ENCODE measurements at places on chromosomes 2 and 18. TPM values are rescaled to one million over a fixed set of nuclear protein-coding genes. Genes with fewer than 3 reads are reported as not detected.

- peaks cover 8% of the 10 kb centered on the region for H3K4me1 ChIP-seq
- H3K36me3 ChIP-seq, result no peaks in the 10 kb centered on the region
- H3K27me3 ChIP-seq, result peaks cover 5% of the 10 kb centered on the region
- H3K27ac ChIP-seq, result no peak overlapping the region
- H3K4me3 ChIP-seq, result no peak overlapping the region
- DNase-seq, result no peak
These were observed 5.0 kb downstream of the RUFY4 start for GRCh38 chr2:218074031-218074430.

DNA sequence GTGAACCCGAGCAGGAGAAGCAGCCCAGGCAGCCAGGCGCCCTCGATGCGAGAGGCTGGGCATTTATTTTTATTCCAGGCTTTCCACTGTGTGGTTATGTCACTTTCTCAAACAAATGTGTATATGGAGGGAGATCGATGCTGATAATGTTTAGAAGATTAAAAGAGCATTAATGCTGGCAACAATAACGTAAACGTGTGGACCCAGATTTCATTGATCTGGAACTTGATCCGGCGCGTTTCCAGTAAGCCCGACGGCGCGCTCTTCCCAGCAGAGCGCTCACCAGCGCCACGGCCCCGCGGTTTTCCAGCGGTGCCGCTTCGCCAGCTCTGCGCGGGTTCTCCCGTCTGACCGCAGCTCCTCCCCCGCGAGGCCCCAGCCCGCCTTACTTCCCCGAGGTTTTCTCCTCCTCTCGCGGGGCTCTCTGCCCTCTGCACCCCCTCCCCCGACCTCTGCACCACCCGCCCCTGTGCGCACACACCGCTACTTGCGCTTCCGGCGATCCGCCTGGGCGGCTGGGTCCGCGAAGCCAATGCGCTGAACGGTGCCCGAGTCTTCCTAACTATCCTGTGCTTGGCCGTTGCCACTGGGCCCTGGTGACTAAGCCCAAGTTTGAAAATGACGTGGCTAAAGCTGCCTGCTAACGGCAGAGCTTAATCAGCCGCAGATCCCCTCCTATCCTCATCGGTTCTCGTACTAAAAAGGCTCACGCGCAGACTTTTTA is 6.1 kb downstream of the ONECUT2 start:
- peaks cover 61% of the 10 kb centered on the region for H3K27me3 ChIP-seq
- H3K27ac ChIP-seq, result no peak overlapping the region
- peaks cover 12% of the 10 kb centered on the region for H3K36me3 ChIP-seq
- peak overlapping the region; percentile 72 for H3K4me3 ChIP-seq
- no peak for DNase-seq

GRCh38 chr2:227971619-227972230 is 100.3 kb downstream of the DAW1 start:
- no peak overlapping the region for H3K4me3 ChIP-seq
- H3K36me3 ChIP-seq, result peaks cover 5% of the 10 kb centered on the region
- no peak for DNase-seq
- H3K27me3 ChIP-seq, result no peaks in the 10 kb centered on the region
- no peak overlapping the region for H3K27ac ChIP-seq
- no peaks in the 10 kb centered on the region for H3K4me1 ChIP-seq

GRCh38 chr2:236408090-236408489 is 143.9 kb upstream of the ASB18 start:
- DNase-seq, result no peak
- H3K4me3 ChIP-seq, result no peak overlapping the region
- peaks cover 6% of the 10 kb centered on the region for H3K36me3 ChIP-seq
- peaks cover 16% of the 10 kb centered on the region for H3K27me3 ChIP-seq
- no peak overlapping the region for H3K27ac ChIP-seq
- no peaks in the 10 kb centered on the region for H3K4me1 ChIP-seq

GRCh38 chr2:24766609-24767008 is 26.6 kb downstream of the PTRHD1 start:
- peaks cover 16% of the 10 kb centered on the region for H3K4me1 ChIP-seq
- peak overlapping the region; percentile 10 for H3K4me3 ChIP-seq
- peaks cover 20% of the 10 kb centered on the region for H3K36me3 ChIP-seq
- H3K27ac ChIP-seq, result no peak overlapping the region

DNA sequence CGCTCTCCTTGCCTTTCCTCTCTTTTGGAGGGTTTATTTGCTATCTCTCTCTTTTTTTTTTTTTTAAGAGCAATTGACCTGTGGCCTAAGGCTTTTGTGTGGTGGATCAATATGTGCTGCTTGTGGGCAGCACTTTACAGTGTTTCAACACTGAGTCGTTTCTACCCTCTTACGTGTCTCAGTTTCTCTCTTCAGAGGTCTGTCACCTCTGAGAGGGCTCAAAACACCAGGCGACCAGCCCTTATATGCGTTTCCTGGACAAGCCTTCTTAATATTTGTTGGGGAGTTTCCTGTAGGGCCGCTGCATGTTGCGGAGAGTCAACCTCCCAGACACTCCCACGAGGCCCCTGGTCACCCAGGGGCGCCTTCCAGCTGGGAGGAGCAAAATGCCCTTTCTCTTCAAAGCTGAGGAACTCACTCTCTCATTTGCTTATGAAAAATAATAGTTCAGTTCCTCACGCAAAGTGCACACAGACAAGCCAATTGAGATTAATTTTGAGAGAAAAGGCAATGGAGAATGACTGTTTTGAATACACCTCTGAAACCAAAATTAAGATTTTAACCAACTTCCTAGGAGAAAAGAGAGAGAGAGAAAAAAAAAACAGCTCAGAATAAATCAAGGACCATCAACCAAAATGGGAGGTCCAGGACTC is 96.3 kb upstream of the B3GNT2 start:
- H3K4me3 ChIP-seq, result peak overlapping the region; percentile 74
- H3K4me1 ChIP-seq, result peaks cover 12% of the 10 kb centered on the region
- H3K27me3 ChIP-seq, result no peaks in the 10 kb centered on the region
- peak overlapping the region; percentile 74 for H3K27ac ChIP-seq

GRCh38 chr2:88167740-88168139 is 2.4 kb upstream of the THNSL2 start:
- no peaks in the 10 kb centered on the region for H3K36me3 ChIP-seq
- H3K4me1 ChIP-seq, result peaks cover 9% of the 10 kb centered on the region
- H3K27me3 ChIP-seq, result peaks cover 5% of the 10 kb centered on the region
- H3K27ac ChIP-seq, result no peak overlapping the region

- H3K4me1 ChIP-seq, result peaks cover 32% of the 10 kb centered on the region
- no peak for DNase-seq
- peaks cover 17% of the 10 kb centered on the region for H3K36me3 ChIP-seq
- H3K27ac ChIP-seq, result peak overlapping the region; percentile 95
- peaks cover 14% of the 10 kb centered on the region for H3K27me3 ChIP-seq
These were observed 604 bp downstream of the RALBP1 start for GRCh38 chr18:9475643-9476591.

GRCh38 chr18:39772155-39772919 is 2182.7 kb upstream of the PIK3C3 start:
- H3K27me3 ChIP-seq, result no peaks in the 10 kb centered on the region
- H3K4me1 ChIP-seq, result no peaks in the 10 kb centered on the region
- H3K4me3 ChIP-seq, result no peak overlapping the region

DNA sequence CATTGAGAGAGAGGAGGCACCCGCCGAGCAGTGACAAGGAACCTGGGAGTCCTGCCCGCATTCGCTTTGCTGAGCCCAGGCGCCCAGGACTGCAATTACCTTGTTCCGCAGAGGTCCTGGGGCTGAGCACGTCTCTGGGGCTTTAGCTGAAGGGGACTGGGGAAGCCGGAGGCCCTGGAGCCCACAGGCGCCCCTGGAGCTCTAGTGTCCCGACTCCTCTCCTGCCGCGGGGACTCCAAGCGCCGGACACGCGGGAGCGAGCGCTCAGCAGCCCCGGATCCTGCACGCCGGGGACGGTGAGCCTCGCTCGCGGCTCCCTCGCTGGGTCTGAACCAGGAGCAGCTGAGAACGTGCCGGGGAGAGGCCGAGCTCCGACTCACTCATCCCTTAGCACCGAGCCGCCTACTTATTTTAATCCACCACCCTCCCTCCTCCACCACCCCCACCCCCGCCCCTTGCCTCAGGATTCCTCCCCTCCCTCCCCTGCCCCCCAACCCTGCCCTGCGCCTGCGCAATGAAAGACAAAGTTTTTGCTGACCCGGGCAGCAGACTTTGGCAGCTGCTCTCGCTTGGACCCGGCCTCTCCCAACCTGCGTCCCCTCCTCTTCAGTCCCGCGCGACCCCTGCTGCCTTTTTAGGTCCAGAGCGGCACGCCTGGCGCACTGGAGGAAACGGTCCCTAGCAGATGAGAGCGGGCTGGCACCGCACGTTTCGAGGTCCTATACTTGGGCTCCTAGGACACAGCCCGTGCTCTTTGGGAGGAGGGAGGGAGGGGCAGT is at the start of gene OSR1:
Gene OSR1, minus strand, starts transcription at position 382 of the 779 bp plus-strand sequence. CDS start 4,818 bp downstream, outside the sequence.
- no peak for DNase-seq
- peak within 1 kb of the TSS; percentile 39 for H3K4me3 ChIP-seq
- H3K27ac ChIP-seq, result no peak within 1 kb of the TSS
- H3K27me3 ChIP-seq, result peaks cover 65% of the 10 kb centered on the region
- H3K36me3 ChIP-seq, result no peaks in the 10 kb centered on the region

DNA sequence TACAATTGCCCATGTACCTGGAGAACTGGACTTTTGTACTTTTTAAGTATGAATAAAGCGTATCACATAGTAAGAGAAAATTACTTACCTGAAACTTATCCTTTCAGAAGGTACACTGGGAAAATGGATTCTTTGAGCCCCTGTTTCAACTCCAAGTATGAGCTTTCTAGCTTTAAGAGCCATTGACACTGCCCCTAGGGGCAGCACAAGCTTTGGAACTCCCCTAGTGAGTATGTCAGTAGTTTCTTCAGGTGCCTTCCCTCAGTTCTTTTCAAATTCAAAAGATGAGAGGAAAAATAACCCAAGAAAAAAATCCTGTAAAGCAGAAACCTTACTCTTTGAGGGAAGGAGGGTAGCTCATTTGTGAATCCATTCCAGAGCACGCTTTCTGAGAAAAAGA is 124.1 kb downstream of the MEMO1 start:
- H3K36me3 ChIP-seq, result peaks cover 4% of the 10 kb centered on the region
- H3K27ac ChIP-seq, result no peak overlapping the region
- H3K4me3 ChIP-seq, result no peak overlapping the region
- no peak for DNase-seq

DNA sequence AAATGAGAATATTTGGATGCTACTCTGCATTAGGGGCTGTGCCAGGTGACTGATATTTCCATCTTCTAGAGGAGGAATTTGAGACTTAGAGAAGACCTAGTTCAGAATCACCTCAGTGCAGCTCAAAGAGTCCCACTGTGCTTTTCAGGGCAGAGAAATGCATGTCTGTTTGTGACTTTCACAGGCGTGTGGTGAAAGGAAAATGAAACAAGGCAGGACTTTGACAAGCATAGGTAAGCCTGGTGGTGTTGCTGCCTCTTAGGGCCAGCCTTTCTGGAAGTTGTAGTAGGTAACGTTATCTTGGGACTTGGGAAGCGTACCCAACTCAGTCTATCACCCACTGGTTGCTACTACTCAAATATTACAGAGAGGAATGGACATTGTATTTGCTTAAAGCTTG is 2.6 kb downstream of the GPR39 start:
- H3K4me1 ChIP-seq, result no peaks in the 10 kb centered on the region
- H3K4me3 ChIP-seq, result no peak overlapping the region
- peaks cover 8% of the 10 kb centered on the region for H3K27me3 ChIP-seq
- no peaks in the 10 kb centered on the region for H3K36me3 ChIP-seq
- DNase-seq, result no peak

DNA sequence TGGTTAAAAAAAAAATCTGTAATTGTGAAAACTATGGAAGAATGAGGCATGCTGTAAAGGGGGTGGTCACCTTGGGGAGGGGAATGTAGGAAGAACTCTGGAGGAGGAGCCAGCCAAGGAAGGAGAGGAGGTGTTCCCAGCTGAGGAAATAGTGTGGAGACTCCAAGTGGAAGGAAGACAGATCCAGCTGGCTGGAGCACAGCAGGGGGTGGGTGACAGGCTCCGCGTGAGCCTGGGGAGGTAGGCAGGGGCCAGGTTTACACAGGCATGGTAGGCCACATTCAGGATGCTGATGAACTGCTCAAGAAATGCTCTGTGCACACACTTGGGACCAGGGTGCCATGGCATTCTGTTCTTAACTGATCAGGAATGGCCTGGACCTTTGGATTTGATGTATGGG is 16.8 kb downstream of the AFF3 start:
- H3K36me3 ChIP-seq, result no peaks in the 10 kb centered on the region
- H3K4me1 ChIP-seq, result no peaks in the 10 kb centered on the region
- H3K27ac ChIP-seq, result no peak overlapping the region
- no peak for DNase-seq

- no peaks in the 10 kb centered on the region for H3K27me3 ChIP-seq
- DNase-seq, result no peak
- peaks cover 26% of the 10 kb centered on the region for H3K4me1 ChIP-seq
- H3K27ac ChIP-seq, result peak overlapping the region; percentile 98
- H3K4me3 ChIP-seq, result peak overlapping the region; percentile 97
These were observed 1.0 kb upstream of the PEX13 start for GRCh38 chr2:61016392-61017002.

DNA sequence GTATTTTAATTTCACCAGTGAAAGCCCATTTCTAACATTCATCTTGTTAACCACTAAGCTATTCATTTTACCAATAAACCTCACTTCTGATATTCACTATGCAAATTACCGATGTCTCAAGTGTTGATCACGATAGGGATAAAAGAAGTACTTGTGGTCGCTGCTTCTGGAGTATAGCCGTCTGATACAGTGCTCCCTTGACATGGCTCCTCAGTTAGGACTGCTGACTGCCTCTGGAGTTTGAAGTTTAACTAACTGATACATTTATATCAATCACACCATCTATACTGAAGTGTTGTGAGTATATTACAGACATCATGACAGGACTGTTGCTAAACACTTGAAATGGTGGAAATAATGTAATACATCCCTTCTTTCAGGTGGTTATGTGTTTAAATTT is 95.6 kb downstream of the EHBP1 start:
- DNase-seq, result no peak
- H3K36me3 ChIP-seq, result no peaks in the 10 kb centered on the region
- no peaks in the 10 kb centered on the region for H3K27me3 ChIP-seq
- no peak overlapping the region for H3K4me3 ChIP-seq
- peaks cover 7% of the 10 kb centered on the region for H3K4me1 ChIP-seq
- H3K27ac ChIP-seq, result no peak overlapping the region

The PSD4 gene
- 299 TPM for total RNA-seq

The G6PC2 gene
- not detected for total RNA-seq

The MRO gene
- not detected for total RNA-seq

The CAVIN2 gene
- not detected for total RNA-seq

The DOK6 gene
- total RNA-seq, result not detected

The ST6GAL2 gene
- total RNA-seq, result not detected

The FAM228A gene
- 0.21 TPM for total RNA-seq
